NCI-H187 (cell line): ENCODE measurements at places on chromosomes 11 and 22.

DNA sequence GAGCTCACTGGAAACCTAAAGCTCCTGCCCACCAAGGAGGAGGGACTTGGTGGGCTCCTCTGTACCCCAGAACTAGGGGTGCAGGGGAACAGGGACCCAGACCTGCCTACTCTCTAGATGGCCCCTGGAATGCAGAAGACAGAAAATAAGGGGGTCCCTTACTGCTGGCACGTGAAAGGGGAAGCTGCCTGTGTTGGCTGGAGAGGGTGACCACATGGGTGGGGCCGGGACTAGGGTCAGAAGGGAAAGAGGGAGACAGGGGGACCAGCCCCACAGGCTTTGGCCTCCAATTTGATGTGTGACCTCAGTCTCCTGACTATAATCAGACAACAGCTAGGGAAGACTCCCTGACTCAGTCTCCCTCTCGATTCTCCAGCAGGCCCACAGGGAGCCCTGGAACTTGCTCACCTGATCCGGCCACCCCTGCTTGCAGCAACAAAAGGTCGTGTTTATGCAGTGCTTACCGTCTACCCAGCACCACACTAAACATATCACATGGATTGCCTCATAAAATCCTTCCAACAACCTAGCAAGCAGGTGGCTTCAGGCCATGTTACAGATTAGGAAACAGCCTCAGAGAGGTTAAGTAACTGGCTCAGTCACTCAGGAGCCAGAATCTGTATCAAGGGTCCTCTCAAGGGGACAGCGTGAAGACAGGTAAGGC lies 10.2 kb downstream of the ARAP1 start:
- DNase-seq = no peak

DNA sequence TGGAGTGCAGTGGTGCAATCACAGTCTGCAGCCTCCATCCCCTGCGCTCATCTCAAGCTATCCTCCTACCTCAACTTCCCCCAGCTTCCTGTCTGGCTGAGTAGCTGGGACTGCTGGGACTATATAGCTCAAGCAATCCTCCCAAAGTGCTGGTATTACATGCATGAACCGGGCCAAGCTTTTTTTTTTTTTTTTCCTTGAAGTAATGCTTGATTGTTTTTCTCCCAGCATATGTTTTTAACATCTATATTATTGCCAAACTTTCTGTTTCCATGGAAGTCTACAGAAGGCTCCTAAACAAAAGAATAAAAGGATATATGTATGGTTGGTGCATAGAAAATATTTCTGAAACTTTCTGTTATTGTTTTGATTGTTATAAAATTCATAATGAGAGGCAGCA lies 853.6 kb downstream of the KCNA4 start:
- DNase-seq = no peak

DNA sequence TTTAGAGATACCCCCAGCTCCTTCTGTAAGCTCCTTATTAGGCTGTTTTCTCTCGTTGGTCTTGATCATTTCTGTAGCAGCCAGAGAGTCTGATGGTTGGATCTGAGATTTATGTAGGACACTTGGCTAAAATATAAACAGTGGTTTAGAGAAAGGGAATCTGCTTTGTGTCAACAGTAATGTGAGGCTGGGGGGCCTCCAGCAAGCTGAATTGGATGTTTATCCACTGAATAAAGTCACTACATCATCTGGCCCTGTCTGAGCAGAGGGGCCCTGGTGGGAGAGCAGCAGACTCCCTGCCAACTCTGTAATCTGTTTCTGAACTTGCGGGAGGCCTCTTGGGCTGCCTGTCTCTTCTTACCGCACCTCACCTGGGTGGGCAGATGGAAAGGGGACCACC lies 328.5 kb upstream of the PLET1 start:
- no peak for DNase-seq

DNA sequence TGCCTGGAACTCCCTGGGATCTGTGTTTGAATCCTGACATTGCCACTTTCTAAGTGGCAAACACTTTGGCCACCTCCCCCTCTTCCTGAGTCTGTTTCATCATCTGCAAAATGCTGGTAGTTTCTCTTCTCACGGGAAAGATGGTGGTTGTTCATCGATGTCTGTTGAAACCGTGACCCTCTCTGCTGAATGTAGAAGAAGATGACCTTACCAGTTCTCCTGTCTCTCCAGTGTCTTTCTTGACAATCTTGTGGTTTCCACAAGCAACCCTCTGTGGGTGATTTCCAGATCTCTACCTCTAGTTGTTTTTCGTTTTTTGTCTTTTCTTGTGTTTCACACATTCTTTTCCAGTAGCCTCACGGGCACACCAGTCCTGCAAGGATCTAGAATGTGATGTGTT lies 27.5 kb downstream of the ZBTB16 start:
- no peak for DNase-seq

DNA sequence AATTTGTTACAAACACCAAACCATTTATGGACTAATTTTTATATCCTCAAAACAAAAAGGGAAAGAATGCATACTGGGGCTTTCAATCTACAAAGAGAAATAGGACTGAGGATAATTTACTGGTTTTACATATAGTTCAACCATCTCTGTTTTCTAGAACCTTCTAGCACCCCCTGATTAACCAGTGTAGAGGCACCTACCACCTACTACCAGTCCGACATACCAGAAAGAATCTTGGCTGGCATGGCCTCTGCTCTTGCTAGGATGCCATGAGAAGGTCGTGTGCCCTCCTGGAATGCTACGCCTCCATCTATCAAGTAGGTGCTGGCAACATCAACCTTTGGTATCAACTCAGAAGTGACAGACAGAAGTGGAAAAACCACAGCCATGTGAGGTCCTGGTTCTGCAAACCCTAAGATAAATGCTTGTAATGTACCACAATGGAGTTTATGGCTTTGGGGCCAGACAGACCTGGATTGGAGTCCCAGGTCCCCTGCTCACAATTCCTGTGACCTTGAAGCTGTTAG lies 28.2 kb downstream of the MYH9 start:
- DNase-seq = no peak

GRCh38 chr11:128213461-128213860 lies 373.9 kb downstream of the ETS1 start:
- DNase-seq = no peak

GRCh38 chr22:30557243-30557642 lies 10.7 kb upstream of the SEC14L6 start:
- no peak for DNase-seq

- peak; percentile 86 for DNase-seq
Measured at GRCh38 chr11:57711414-57712255, at the start of gene MED19. Gene MED19, minus strand, starts transcription at chr11:57712215. Its CDS starts 36 bp downstream, at chr11:57712179.

GRCh38 chr11:5624489-5625279 lies at the start of gene TRIM34:
Gene TRIM34, plus strand, starts transcription at chr11:5625001. Its CDS starts 7,331 bp downstream, at chr11:5632332.
- no peak for DNase-seq

DNA sequence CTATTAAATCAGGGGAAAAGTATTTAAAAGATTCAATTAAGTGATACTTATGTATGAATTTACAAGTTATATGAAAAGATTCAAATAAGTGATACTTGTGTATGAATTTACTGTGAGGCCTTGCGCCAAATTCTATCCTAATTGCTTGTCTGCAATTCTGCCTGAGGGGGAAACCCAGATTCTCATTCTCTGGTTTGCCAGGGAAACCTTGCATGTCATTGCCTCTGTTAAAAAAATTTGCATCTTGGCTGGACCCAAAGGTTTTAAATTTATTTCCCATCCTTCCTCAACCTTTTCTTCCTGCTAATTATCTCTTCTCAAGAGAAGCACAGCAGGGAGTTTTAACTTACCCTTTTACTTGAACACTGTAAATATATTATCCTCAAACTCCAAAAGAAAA lies 13.8 kb downstream of the OLFML1 start:
- DNase-seq = no peak

DNA sequence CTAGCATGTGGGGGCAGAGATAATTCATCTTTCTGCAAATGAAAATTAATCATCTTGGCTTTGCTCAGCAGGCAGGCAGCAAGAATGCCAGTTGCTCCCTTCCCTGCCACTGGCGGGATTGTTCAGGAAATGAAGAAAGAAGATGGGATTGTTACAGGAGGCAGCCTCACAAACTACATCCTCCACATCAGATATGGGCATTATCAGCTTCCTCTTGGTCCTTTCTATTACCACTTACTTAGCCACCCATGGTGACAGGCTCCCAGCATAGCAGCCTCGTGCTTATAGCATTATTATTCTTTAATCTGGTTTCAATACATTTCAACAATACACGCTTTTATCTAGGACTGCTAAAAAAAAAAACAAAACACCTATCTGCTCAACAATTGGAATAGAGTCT lies 461.6 kb upstream of the ISX start:
- DNase-seq = no peak

DNA sequence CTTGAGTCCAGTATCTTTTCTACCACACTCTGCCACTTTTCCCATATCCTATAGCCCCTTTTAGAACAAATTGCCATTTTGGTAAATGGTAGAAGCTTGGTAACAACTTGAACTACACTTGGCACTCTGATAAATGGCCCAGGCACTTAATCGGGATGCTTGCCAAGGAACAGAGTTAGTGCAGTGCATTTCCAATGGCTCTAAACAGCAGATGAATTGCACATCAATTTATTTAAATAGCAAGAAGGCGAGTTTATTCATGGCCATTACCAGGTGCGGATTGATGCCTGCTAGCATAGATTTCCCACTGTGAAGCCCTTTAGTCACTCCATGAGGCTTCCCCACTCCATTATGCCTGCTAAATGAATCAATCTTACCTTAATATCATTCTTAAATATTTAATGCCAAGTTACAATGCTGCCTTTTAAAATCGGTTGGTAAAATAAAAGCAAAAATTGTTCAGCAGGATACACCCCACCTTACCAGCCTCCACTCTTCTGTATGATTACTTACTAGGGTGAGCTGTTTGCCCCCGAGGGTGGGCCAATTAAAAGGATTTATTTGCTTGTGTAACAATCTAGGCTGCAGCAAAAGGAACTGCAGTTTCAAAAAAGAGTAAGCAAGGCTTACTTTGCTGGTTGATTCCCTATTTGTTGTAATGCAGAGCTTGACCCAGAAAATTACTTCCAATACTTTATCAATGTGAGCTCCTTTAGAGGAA lies 136.0 kb upstream of the ARHGAP42 start:
- DNase-seq = no peak

- no peak for DNase-seq
Measured at GRCh38 chr11:129410395-129410960, 34.8 kb downstream of the BARX2 start.

- no peak for DNase-seq
Measured at GRCh38 chr11:36436064-36436463, 74.0 kb downstream of the TRAF6 start.

- DNase-seq = no peak
Measured at GRCh38 chr11:113896156-113896879, 8.3 kb upstream of the HTR3B start.

DNA sequence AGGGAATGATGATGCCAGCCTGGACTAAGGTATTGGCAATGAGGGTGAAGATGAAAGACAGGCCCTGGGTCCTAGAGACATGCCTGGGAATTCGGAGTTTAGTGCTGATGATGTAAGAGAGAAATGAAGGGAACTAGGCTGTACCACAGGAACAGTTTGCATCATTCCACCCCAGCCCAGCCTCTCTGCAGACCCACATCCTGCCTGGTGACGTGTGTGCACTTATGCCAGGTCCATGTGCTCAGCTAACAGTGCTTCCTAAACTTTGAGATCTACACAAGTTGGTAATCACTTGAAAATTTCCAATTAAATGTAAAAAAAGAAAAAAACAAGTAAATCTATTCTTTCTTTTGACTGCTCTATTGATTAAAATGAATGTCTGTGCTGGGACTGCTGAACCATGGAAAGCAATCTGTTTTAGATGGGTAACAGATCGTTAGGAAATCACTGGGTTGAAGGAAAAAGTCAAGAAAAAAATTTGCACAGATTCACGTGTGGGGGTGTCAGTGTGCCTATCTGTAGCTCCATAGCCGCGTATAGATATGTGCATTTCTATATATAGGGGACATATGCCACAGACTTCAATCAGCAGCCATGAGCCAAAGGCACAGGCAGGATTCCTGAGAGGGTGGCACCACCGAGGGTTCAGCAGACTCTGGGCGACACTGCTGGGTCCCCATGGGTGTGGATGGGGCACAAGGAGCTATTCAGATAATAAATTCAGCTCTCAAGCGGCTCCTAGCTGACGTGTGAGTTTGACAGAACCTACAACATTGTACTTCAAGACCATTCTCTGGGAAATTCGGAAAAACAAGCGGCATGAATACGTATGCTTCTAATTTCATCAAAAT lies 131.1 kb upstream of the OPCML start:
- DNase-seq = no peak

DNA sequence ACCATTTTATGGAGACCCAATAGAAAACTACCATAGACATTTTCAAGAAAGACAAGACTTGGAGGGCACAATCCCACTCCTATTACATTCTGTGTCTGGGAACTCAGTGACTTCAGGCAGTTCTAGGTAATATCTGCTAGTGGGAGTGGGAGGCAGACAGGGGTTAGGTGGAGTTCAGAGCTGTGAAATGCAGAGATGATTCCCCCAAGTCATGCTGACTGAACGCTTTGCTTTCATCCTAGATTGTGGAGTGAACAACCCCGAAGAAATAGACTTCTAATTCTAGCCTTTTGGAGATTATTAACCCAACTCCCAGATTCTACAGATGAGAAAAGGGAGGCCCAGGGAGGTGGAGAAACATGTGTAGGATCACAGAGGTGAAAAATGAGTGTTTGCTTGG lies 437.8 kb upstream of the CADM1 start:
- no peak for DNase-seq

GRCh38 chr11:43021466-43021865 lies 290.3 kb upstream of the API5 start:
- DNase-seq = peak; percentile 50

- DNase-seq = no peak
Measured at GRCh38 chr22:31241200-31241599, 29.1 kb downstream of the LIMK2 start.

- DNase-seq = peak; percentile 28
Measured at GRCh38 chr22:24066865-24067264, 55.8 kb downstream of the CABIN1 start.

GRCh38 chr11:23318670-23319069 lies 458.4 kb upstream of the CCDC179 start:
- DNase-seq = no peak

GRCh38 chr22:20111045-20111688 lies 4.7 kb upstream of the RANBP1 start:
- DNase-seq = no peak

- DNase-seq = no peak
Measured at GRCh38 chr11:69920345-69921127, 101.3 kb upstream of the FGF3 start.

- DNase-seq = peak; percentile 27
Measured at GRCh38 chr11:29985248-29985647, 31.6 kb downstream of the KCNA4 start.

DNA sequence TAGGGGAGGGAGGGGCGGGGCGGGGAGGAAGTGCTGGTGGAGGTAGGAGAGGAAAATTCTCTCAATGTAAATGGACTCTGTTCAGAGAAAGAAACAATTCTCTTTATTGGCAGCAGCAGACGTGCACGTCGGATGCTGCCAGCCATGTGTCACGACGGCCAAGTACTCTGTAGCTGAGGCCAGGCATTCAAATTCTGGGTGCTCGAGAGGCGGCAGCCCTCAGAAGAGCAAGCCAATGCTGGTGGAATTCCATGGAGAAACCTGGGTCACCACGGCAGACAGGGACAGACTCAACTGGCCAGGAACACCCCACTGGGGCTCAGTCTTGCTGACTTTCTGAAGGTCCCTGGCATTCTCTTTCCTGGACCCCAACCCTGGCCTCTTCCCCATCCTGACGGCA lies 90.8 kb downstream of the ABTB2 start:
- DNase-seq = no peak
